Pancreas (tissue), 10 donors: ENCODE measurements at places on chromosomes 12 and 14. TPM values are rescaled to one million over a fixed set of nuclear protein-coding genes. Genes with fewer than 3 reads are reported as not detected.

GRCh38 chr12:117514016-117514415, 152.6 kb upstream of the NOS1 start:
- peak; percentile 40 for DNase-seq

DNA sequence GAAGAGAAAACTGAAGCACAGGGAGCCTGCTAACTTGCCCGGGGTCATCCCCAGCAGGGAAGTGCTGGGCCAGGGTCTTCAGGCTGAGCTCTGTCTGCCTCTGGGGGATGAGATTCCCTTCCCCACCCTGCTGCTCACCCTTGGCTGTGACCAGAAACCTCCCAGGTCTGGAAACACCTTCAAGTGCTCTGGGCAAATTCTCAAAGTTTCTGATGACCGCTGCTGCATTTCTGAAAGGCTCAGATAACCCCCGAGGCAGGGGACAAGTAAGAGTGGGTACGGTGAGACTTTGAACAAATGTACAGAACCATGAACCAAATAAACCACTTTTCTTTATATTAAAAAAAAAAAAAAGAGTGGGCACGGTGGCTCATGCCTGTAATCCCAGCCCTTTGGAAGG, 41.3 kb downstream of the LTBP2 start:
- DNase-seq, result no peak

SIRT4 gene
- 1.5 TPM for total RNA-seq

GLIPR1L1 gene
- total RNA-seq, result not detected

DNA sequence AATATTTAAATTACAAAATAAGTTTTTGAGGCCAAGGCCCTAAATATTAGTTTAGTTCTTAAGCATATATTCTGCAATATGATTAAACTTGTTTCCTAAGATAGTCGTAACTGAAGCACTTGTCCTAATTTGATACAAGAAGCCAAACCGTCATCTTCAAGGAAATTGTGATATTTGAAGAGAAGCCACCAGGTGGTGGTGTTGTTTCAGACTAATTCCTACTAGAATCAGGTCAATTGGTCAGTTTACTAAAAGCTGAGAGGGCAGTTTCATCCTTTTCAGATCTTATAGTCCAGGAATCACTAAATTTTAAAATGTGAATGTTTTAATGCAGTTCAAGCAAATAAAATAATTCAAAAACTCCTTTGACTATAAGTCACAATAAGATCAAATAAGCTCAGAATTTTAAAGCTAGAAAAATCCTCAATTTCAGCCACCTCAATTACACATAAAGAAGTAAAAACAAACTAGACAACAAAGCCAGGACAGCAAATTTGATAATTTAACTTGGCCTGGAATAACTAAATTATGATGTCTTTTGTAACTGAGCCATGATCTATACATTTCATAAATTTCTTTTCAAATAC, 7.1 kb upstream of the ARL1 start:
- DNase-seq, result peak; percentile 31

DNA sequence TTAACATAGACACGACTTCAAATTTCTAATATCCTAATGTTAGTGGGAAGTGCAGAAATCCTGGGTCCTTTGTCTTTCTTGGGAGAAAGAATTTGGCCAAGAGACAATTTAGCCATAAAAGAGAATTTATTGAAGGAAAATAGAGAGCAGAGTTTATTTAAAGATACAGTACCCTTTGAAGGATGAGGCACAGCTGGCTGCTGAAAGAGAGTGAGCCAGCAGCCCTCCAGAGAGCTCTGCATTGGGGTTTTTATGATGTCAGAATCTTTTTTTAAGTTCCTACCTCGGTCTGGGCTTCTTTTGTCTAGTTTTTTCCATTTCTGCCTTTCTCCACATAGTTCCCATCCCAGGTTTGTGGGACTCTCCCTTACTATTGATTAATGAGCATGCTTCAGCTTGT, 37.5 kb downstream of the CCER1 start:
- DNase-seq, result no peak

GRCh38 chr12:1890119-1890703, 28.2 kb downstream of the CACNA2D4 start:
- no peak for DNase-seq

GRCh38 chr12:100356644-100357223, at the start of gene SLC17A8:
Gene SLC17A8, plus strand, starts transcription at chr12:100357074. Its CDS starts 318 bp downstream, at chr12:100357392.
- DNase-seq, result peak; percentile 14

GRCh38 chr12:119589097-119589496, 4.5 kb upstream of the TMEM233 start:
- no peak for DNase-seq

DNA sequence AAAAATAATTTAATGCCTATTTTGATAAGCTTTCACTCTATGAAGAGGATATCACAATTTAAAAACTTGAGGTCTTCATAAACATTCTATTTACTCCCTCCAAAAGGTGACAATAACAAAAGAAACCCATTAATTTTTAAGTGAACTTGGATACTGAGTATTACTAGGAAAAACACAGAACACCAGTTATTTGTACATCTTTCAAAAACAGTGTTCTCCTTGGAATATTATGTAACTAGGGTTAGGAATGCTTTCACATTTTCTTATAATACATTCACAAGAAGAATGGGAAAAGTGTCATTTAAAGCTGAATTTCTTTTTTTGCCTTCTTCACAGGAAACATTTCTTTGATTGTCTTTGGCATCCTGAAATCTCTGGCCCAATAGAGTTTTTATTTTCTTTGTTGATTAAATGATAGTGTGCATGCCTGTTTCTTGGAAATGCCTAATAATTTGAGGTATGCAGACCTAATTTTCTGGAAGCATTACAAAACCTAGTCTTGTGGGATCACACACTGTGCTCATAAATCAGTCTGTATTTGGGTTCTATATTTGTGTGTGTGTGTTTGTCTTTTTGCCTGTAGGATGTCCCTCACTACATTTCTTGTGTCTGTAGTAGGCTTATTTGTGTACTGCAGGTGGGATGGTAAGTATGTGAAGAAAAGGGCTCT, 76.5 kb downstream of the WNK1 start:
- no peak for DNase-seq

POTEG gene
- not detected for total RNA-seq

DNA sequence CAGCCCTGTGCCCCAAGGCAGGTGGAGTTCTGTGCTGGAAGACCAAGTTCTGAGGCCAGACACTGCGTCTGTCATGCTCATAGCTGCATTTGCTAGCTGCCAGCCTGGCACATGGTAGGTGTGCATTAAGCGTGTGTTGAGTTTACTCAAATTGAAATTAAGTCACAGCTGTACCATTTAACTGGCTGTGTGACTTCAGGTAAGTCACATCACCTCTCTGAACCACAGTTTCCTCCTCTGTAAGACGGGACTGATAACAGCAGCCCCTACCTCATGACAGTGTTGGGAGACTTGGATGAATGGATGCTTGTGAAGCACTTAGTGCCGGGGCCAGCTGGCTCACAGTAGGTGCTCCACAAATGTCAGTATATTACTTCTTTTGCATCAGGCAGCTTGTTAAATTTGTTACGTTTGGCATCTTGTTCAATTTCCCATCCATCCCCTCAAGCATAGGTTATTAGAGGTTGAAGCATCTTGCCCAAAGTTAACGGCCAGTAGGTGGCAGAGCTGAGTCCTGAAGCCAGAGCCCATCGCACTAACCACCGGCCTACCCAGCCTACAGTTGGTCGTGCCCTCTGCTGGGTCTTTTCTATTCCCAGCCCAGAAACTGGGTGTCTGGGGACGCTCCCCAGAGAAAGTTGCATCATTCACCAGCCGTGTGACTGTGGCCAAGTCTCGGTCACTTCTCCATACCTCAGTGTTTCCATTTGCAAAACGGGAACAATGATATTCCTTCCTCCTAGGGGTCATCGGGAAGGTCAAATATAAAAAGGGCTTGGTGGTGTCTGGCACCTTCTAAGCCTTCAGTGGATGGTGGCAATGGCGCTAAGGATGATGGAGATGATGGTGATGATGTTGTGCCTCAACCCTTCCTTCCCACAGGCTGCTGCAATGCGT, 4.5 kb downstream of the DAO start:
- DNase-seq, result peak; percentile 70

MAP1LC3B2 gene
- 0.49 TPM for total RNA-seq

DNA sequence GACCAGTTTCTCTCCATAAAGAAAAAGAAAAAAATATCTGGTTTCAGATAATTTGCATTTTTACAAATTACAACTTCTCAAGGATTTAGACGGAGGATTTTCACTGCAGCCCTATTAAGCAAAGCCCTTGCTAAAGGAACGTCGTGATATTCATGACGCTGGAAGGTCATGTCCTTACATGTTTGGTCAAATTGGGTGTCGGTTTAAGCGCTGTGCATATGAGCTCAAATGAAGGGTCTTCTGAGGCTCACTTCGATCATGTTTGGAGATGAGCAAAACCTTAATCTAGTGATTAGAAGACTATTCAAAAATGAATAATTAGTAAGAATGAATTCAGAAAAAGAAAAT, 67.3 kb upstream of the USP15 start:
- DNase-seq, result no peak

GRCh38 chr14:55585854-55586253, 5.8 kb downstream of the KTN1 start:
- DNase-seq, result no peak

RPS6KL1 gene
- 6.3 TPM for total RNA-seq

DNA sequence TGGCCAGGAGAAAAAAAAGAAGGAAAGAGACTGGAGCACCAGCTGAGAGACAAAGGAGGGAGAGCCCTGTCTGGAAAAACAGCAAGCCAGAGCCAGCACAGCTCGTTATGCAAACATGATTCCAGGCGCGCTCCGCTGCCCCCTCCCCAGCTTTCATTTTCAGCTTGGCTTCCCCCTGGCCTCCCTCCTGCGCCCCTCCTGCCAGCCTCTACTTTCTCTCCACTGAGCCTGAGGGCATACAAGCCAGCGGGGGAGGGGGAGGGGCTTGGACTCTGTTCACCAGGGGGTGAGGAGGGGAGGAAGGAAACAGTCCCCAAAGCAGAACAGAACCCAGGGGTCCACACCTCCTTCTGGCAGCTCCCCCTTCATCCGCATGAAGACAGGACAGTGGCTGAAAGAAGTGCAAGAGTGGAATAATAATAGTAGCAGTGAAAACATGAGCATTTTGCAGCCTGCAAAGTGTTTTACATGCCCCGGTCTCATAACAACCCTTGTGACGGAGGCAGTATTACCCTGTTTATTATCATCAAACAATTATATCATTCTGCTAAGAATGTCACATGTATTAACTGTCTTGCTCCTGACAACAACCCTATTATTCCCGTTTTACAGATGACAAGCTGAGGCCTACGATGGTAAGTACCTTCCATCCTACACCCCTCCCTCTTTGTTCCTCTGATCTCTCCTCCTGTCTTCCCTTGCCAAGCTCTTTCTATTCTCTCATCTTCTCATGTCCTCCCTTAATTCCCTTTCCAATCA, 24.2 kb downstream of the SMUG1 start:
- no peak for DNase-seq
